A549 treated with Mapracorat at 1 μM for 4 hours (cell line): ENCODE measurements at places on chromosomes 6 and 20. TPM values are rescaled to one million over a fixed set of nuclear protein-coding genes. Genes with fewer than 3 reads are reported as not detected.

GSTA2 gene
- not detected in 5 replicates for total RNA-seq

RSPH9 gene
- 0.20 to 0.34 TPM (median 0.24 TPM) in 5 replicates for total RNA-seq

CYP21A2 gene
- total RNA-seq, result not detected in 5 replicates

HNF4A gene
- 14.6 to 20.3 TPM (median 19.1 TPM) in 5 replicates for total RNA-seq

COL21A1 gene
- total RNA-seq, result 0.50 to 1.0 TPM (median 0.60 TPM) in 5 replicates

BRPF3 gene
- 8.0 to 10.3 TPM (median 9.3 TPM) in 5 replicates for total RNA-seq

BPI gene
- total RNA-seq, result not detected in 5 replicates

TBXT gene
- not detected in 5 replicates for total RNA-seq
